ENCODE measurements at places on chromosomes 3 and 15.

GRCh38 chr3:98777801-98778220 is 14.7 kb downstream of the ST3GAL6 start:
- no peak for DNase-seq

GRCh38 chr3:52896613-52897012 is 735 bp downstream of the STIMATE start:
- DNase-seq: no peak

- DNase-seq: no peak
These were observed 28.0 kb upstream of the SUCNR1 start for GRCh38 chr3:151845306-151845905.

- DNase-seq: no peak
These were observed 7.8 kb downstream of the C3orf18 start for GRCh38 chr3:50559702-50560101.

- no peak for DNase-seq
These were observed 53.9 kb upstream of the VGLL3 start for GRCh38 chr3:87044846-87045245.

GRCh38 chr3:58203541-58203940 is 7.2 kb downstream of the DNASE1L3 start:
- DNase-seq: no peak

DNA sequence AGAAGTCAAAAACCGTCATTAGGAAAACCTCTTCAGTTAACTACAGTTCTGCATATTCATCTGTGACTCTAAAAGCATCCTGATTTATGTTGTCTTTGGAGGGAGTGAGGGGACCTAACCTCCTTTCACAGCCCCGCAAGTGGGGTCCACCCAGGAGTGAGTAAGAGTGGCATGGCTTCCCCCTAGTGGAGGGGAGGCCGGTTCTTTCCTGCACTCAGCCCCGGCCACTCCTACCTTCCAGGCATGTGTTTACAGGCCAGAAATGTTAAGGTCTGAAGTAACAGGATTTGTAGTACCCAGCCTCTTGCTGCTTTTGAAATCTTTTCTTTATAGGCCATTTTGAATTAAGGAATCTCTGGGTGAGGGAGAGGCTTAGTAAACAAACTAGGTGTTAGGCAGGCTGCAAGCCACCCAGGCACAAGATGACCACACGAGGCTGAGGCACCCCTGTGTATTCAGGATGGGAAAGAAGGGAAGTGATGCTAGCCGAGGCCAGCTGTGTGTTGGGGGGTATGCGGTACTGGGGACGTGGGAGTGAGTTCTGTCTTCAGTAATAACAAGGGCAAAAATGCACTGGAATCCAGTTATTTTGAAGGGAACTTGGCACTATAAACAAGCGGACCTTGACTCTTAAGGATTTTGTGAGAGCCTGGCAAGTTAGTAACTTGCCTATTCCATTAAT is 50.5 kb downstream of the CTDSPL start:
- no peak for DNase-seq

- no peak for DNase-seq
These were observed 524.2 kb upstream of the LMCD1 start for GRCh38 chr3:7977245-7978086.

DNA sequence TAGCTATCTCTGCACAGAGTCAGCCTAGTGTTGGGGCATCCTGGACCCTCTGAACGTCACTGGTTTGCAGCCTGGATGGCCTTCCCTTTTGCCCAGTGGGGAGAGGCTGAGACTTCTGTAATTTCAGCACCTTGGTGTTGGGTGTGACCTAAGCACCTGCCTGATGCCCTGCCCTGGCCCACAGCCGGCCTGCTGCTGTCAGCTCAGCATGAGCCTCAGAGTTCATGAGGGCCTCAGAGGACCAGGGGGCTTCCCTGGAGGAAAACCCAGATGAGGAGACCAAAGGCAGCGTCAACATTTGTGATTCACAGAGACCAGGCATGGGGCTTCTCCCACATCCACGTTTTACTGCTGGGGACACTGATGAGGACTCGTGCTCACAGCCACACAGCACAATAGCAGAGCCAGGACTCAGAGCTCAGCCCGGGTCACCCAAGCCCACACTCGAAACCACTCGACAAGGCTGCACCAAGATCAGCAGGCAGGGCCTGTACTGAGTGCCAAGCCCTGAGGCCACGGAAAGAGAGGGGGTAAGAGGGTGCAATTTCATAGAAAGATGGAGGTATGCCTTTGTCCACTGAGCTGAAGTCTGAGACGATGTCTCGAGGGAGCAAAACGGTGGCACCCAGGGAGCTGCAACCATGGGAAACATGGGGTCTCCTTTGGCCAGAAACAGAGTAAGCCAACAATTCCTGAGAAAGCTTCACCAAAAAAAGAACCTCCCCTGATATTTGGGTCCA is 9.9 kb upstream of the GP9 start:
- DNase-seq: no peak

DNA sequence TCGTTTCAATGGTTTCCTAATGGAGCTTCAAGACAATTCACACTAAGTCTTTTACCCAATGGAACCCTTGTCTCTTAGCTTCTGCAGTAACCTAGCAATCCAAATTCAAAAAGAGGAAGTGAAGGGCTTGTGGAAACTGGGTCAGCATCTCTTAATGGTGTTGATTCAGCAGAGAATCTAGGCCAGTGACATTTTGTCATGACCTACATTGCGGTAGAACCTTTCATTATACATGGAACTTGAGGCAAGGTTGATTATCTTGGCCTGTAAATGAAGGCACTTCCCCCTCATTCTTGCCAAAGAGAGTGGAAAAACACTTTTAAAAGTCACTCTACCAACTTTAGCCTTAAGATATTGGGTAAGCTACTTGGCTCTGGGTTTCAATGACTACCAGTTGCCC is 42.8 kb downstream of the C2CD4B start:
- DNase-seq: no peak

DNA sequence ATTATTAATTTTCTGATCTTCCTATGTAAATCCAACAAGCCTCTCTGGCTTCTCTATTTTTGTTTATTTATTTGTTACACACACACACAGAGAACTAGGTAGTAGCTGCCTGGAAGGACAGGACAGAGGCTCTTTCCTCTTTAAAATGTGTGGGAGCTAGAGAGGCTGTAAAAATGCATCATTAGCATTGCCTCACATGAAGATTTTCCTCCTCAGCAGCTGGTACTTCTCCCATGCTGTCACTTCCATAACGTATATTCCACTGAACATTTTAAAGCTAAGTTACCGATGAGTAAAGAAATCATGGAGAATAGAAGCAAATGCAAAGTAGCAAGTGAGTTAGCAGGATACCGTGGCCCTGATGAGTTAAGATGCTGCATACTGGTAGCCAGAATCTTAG is 63.9 kb downstream of the IMPG2 start:
- no peak for DNase-seq

Measured in activated T-helper 2 cell treated with anti-CD3 and anti-CD28 coated beads, Interferon-gamma antibody, Interleukin-2, Interleukin-4, amounts not matched to agents 10 μg/mL and 5 μg/mL and 100 μg/mL, durations not matched to agents 14 hours and 24 hours and 36 hours (primary cell).